ENCODE measurements at places on chromosomes 4 and X. TPM values are rescaled to one million over a fixed set of nuclear protein-coding genes. Genes with fewer than 3 reads are reported as not detected.

The PDLIM5 gene
- total RNA-seq, result 38.7 TPM

The SLIT2 gene
- total RNA-seq, result 0.03 TPM

The ADGRG2 gene
- 6.2 TPM for total RNA-seq

The ZIC3 gene
- total RNA-seq, result not detected

The HS6ST2 gene
- 0.07 TPM for total RNA-seq

The NWD2 gene
- not detected for total RNA-seq

The ALAS2 gene
- not detected for total RNA-seq
